ENCODE measurements at places on chromosomes 5 and 9. TPM values are rescaled to one million over a fixed set of nuclear protein-coding genes. Genes with fewer than 3 reads are reported as not detected.

The MGAT1 gene
- total RNA-seq = 24.1 TPM

The TRAF1 gene
- total RNA-seq = 3.6 TPM

The WDR38 gene
- 0.27 TPM for total RNA-seq

The HK3 gene
- 0.82 TPM for total RNA-seq

The GFPT2 gene
- 38.2 TPM for total RNA-seq

The SETX gene
- total RNA-seq = 69.1 TPM

The SLC36A2 gene
- not detected for total RNA-seq

The BASP1 gene
- 210 TPM for total RNA-seq

The ANGPTL2 gene
- 8.5 TPM for total RNA-seq

The GLDC gene
- total RNA-seq = 30.3 TPM

The IL33 gene
- total RNA-seq = 10.3 TPM

The EPB41L4B gene
- 14.1 TPM for total RNA-seq

The BTNL8 gene
- total RNA-seq = not detected

The FAM221B gene
- total RNA-seq = not detected

The KIF4B gene
- total RNA-seq = 0.18 TPM

The PCDHGB7 gene
- total RNA-seq = 22.7 TPM

The PCDHB5 gene
- 14.3 TPM for total RNA-seq

The CD14 gene
- 17.6 TPM for total RNA-seq

The LHX3 gene
- not detected for total RNA-seq

The PAEP gene
- total RNA-seq = not detected

The GPR21 gene
- total RNA-seq = 13.5 TPM

The IFNK gene
- not detected for total RNA-seq

The MXD3 gene
- 8.6 TPM for total RNA-seq

The HTR1A gene
- total RNA-seq = 5.0 TPM

The CBY3 gene
- 0.64 TPM for total RNA-seq

The FAM151B gene
- total RNA-seq = 14.7 TPM

The IL5 gene
- not detected for total RNA-seq

The ITK gene
- total RNA-seq = 0.09 TPM

The FOXD4 gene
- 1.00 TPM for total RNA-seq

The MYO10 gene
- 21.7 TPM for total RNA-seq

The KLHL3 gene
- 18.0 TPM for total RNA-seq

The FLT4 gene
- total RNA-seq = 8.1 TPM

The DMRT3 gene
- total RNA-seq = not detected

The PCDHGA3 gene
- 11.8 TPM for total RNA-seq

The PDLIM4 gene
- 4.5 TPM for total RNA-seq

The ANKRD20A1 gene
- total RNA-seq = 7.3 TPM

The SLC34A3 gene
- total RNA-seq = not detected

The SHOC1 gene
- not detected for total RNA-seq

The TLR4 gene
- 8.4 TPM for total RNA-seq

The OR1J2 gene
- total RNA-seq = not detected

The ECSCR gene
- total RNA-seq = 6.1 TPM

All from cerebellum (tissue), 4 donors.